Activated CD4-positive, alpha-beta T cell treated with anti-CD3 and anti-CD28 coated beads, Interleukin-2, amount 50 U/mL, for 24 hours (primary cell): ENCODE measurements at places on chromosomes 1 and 21.

- DNase-seq: no peak
Measured at GRCh38 chr1:48236716-48237470, 14.4 kb downstream of the SLC5A9 start.

- no peak for DNase-seq
Measured at GRCh38 chr1:106699433-106699832, 357.0 kb upstream of the PRMT6 start.

- DNase-seq: no peak
Measured at GRCh38 chr1:56788102-56788501, 31.1 kb downstream of the FYB2 start.

GRCh38 chr1:110634455-110635311 lies 28.5 kb upstream of the KCNA2 start:
- DNase-seq: peak; percentile 50

DNA sequence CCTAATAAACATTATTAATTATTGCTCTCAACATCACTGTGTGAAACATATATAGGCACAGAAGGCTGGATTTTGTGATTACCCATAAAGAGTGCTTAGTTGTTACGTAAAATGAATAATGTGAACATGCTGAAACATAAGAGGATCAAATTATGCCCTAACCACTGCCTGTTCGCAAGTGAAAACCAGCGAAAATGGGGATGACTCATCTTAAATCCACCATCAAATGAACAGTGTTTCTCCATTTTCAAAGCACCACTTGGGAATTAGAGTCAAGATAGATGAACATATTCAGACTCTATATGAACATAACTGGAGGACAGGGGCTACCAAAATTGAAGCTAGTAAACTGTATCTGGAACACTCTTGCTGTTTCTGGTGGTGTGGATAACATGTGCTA lies 386.2 kb downstream of the HHIPL2 start:
- no peak for DNase-seq

GRCh38 chr1:244678697-244679096 lies 25.8 kb downstream of the DESI2 start:
- no peak for DNase-seq

GRCh38 chr1:41935226-41935625 lies 16.5 kb upstream of the HIVEP3 start:
- DNase-seq: no peak

DNA sequence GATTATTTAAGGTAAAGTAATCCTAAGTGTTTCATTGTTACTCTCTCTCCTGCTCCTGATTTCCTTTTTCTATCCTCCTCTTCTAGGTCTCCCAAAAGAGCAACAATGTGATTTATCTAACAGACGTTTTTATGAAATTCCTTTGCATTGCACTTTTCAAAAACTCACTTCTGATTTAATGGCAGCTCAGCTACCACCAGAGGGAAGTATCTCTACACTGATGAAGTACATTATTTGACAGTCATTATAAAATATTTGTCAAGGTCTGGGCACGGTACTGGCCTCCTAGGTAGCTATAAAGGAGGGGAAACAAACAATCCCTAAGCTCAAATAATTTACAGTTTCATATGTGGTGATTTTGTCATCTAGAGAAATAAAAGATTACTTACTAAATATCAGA lies 15.6 kb downstream of the TMPRSS15 start:
- no peak for DNase-seq

GRCh38 chr1:67261680-67262079 lies 46.0 kb upstream of the IL12RB2 start:
- DNase-seq: peak; percentile 37

DNA sequence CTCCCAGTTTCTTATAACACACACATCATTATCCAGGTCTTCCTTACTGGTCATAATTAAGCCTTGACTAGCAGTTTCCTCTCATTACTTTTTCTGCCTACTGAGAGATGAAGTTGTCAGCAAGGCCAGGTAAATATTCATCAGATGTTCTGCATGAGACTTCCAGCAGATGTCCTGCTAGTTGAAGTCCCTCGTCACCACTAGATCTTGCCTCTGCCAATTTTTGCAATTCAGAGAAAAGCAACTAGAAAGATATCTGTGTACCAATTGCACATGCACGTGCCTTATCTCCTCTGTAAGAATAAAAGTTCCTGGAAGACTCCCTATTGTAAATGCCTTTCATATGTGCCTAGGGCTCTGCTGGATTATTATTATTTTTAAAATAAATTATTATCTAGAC lies 18.3 kb downstream of the ACKR1 start:
- DNase-seq: no peak

GRCh38 chr1:42742141-42742540 lies 2.1 kb upstream of the CLDN19 start:
- DNase-seq: no peak

GRCh38 chr1:12420171-12420570 lies 190.3 kb downstream of the VPS13D start:
- DNase-seq: no peak

GRCh38 chr1:31374511-31375196 lies 1.8 kb upstream of the FABP3 start:
- DNase-seq: no peak

DNA sequence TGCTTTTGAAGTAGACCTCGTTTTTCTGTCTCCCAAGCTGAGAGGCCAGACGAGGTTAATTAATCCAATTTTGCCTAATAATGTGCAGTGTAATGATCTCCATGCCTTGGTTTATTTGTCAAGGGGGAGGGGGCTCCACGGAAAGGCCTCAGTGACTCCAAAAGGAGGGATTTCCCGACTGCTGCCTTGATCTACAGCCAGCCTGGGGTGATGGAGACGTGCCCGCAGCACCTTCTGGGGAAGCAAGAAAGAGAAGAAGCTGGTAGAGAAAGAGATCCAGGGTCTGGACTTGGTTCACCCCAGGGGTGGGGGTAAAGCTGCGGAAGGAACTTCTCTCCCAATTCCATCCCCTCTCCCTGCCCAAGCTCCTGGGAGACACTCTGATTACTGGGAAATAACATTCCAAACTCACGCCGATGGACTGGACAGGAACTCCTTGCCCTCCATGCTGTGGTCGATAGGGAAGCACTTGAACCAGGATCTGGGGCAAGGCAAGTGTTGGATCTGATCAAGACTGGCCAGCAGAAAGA lies 44.1 kb upstream of the SIM2 start:
- no peak for DNase-seq

DNA sequence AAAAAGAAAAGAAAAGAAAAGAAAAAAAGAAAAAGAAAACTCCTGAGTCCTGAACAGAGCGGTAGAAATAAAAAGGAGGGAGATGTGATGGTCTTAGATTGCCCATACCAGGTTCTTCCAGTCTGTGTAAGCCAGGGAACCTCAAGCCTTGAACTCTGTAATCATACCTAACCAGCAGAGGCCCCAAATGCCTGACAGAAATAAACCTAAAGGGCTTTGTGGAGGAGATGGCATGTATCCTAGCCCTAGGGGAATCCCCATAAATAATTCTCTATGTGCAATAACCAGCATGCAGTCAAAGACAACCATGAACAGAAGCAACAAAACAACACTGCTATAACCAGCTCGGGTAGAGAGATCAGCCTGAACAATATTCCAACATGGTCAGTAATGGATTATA lies 40.4 kb downstream of the USP48 start:
- DNase-seq: no peak

DNA sequence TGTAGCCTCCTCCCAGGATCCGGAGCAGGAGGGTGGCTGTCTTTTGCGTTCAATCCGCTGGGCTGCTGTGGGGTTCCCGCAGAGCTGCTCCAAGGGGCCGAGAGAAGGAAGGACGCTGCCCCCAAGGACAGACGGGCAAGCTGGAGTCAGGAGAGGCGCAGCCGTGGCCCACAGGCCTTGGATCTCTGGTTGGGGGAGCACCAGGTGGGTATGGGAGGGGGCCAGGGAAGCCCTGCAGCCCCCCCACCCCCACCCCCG lies 15.9 kb upstream of the SKI start:
- no peak for DNase-seq

GRCh38 chr1:54282101-54282847 lies 82.3 kb downstream of the MRPL37 start:
- no peak for DNase-seq

DNA sequence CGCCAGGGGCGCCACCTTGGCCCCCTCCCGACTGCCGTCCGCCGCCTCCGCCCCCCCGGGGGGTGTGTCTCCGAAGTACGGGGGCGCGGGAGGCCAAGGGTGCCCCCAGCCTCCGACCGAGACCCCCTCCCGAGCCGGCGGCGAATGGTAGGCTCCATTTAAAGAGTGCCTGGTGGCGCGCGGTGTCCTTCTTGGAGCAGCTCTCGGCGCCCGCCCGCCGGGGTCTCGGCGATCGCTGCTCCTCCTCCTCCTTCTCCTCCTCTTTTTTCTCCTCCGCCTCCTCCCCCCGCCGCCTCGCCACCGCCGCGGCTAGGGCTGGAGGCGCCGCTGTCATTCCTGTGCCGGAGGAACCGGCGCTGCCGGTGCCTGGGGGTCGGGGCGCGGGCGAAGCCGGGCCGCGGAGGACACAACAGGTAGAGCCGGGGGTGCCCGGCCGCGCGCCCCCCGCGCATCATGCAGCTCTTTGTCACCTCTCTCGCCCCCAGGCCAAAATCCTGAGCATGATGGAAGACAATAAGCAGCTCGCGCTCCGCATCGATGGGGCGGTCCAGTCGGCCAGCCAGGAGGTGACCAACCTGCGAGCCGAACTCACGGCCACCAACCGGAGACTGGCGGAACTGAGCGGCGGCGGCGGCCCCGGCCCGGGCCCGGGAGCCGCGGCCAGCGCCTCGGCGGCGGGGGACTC lies at the start of gene KAZN:
TSS of gene KAZN (plus strand) at position 188 of the 685 bp plus-strand sequence.
- DNase-seq: no peak

DNA sequence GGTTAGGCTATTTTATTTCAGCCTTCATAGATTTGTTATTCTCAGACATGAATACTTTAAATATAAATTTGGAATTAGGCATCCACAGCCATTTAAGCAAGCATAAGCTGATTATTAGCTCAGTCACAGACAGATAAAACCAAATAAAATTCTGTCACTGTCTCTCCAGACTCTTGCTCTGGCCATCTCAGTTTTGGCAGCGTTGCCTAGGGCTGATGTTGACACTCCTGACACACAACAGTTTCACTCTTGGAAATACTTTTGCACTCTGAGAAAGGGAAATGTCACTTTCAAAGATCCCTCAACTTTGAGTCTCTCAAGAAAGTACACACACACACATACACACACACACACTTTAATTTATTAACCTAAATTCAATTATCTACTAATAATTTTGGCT lies 372.7 kb downstream of the BRINP3 start:
- no peak for DNase-seq

GRCh38 chr1:35807614-35808449 lies at the start of gene AGO4:
Gene AGO4 (plus strand): TSS chr1:35808016. CDS start chr1:35808417, 401 bp downstream.
- peak; percentile 8 for DNase-seq

DNA sequence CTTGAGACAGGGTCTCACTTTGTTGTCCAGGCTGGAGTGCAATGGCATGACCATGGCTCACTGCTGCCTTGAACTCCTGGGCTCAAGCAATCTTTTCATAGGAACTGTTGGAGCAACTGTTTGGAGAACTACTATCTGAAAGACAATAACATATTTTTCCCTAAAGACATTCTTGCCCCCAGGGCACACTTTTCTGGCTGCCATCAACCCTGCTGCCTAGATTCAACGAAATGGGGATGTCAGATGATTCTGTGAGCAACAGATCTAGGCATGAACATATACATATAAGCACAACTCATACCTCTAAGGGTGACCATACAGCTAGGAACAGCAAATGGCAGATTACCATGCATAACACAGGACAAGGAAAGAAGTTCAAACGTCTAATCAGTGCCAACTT lies 27.4 kb downstream of the JAK1 start:
- no peak for DNase-seq

- DNase-seq: no peak
Measured at GRCh38 chr1:243549791-243550190, 293.9 kb downstream of the SDCCAG8 start.

- no peak for DNase-seq
Measured at GRCh38 chr1:61951731-61952580, 209.7 kb downstream of the PATJ start.

DNA sequence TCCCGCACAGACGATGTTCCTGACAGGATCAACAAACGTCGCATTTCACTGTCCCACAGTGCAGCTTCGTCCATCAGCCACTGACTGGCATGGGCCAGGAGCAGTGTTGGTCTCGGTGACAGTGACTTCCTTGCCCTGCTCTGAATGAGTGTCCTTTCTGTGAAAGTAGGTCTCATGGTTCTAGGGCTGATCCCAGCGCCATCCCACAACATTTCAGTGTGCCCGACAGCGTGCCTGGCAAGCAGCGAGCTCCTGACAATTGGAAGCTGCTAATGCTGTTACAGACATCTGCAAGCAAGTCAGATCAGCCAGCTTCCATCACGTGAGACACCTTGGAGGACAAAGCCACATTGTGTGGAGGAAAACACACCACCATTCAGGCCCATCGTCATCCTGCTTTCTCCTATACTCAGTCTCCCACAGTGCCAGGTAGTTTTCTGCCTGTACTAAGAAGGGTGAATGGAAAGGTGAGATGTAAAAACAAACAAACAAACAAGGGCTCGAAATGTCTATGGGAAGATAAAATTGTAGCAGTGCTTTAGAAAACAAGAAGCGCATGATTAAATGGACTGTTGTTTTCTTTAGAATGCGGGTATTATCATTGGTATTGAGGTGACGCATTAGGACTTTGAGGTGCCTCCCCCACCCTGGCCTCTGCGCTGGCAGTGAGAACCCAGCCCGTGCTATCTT lies 21.9 kb downstream of the ERRFI1 start:
- DNase-seq: no peak

GRCh38 chr1:166166329-166166697 lies 488 bp downstream of the FAM78B start:
- DNase-seq: no peak

DNA sequence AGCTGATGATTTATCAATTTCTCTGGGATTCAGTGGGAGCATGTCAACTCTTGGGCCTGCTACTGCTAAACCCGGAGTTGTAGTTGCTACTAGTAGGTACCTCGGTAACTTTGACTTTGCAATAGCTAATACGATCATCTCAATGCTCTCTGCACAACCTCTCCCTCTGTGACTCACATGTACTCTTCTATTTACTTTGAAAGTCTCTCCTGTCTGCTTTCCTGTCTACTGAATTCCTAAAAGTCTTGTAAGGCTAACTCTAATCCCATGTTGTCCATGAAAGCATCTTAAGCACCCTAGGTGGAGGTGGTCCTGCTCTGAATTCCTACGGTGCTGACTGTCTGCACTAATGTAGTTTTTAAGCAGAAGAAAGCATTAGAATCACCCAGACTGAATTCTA lies 29.3 kb downstream of the SLC9C2 start:
- DNase-seq: no peak

DNA sequence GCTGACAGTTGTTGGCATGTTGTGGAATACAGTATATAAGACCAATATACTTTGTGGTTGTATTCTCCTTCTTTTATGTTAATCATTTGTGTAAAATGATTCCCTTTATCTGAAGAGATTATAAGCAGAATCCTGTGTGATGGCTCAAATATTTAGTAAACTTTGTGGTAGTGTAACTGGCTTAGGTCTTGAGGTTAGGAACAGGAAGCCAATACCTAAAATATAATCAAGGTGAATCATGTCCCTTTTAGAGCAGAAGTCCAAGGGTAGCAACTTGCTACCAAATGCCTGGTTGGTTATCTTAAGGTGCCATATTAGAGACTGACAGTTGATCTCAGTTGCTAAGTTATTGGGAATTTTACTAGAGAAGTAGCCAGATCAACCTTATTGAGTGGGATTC lies 398.5 kb upstream of the ADAMTS5 start:
- DNase-seq: no peak
